ENCODE measurements at places on chromosomes 13 and 19.
A peak's percentile ranks its signal among the peaks of the same experiment; 100 is the strongest.

DNA sequence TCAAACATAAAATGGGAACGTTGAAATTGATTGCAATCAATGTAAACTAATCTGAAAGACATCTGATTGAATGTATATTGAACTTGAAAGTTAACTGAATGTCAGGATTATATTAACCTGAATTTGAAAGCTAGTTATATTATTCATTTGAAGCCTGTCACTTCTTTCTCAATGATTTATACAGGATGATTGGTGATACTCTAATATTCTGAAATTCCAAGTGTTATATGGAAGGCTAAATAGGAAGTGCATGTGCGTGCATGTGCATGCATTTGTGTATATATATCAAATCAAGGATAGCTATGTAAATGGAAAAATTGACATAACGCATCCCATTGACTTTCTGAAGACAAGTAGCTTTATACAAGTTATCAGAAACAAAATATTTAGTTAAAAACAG, 143.3 kb downstream of the LMO7 start:
- no peak for DNase-seq

GRCh38 chr13:75393839-75394520, 88.0 kb downstream of the TBC1D4 start:
- DNase-seq: no peak

DNA sequence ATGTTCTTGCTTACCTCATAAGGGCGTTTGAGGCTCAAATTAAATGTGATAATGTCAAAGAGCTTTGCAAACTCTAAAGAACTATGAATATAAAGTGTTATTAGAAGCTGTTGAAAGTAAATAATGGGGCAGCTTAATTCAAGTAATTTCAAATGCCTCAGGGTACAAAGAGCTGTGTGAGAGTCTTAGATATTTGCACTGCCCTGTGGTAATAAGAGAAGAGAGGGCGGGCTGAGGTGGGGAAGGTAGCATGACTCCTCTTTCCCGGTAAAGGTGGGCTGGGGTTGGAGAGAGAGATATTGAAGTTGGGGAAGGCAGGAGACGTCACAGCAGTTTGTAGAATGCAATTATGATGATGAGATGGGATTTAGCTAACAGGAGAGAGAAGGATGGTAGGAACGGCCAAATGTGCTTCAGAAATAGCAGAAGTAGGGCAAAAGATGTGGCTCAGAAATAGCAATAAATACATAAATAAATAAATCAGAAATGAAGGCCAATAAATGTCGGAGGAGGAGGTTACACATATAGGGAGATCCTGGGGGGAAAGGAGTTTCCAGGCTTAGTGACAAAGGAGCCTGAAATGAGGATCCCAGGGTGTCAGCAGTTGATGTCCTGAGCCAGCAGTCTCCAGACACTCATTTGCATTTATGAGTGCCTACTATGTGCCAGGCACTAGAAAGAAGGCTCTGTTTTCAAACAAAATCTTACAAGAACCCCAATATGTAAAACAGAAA, 35.7 kb upstream of the RCBTB2 start:
- no peak for DNase-seq

- DNase-seq: no peak
Observed at GRCh38 chr19:17035842-17036424, 9.3 kb upstream of the CPAMD8 start.

DNA sequence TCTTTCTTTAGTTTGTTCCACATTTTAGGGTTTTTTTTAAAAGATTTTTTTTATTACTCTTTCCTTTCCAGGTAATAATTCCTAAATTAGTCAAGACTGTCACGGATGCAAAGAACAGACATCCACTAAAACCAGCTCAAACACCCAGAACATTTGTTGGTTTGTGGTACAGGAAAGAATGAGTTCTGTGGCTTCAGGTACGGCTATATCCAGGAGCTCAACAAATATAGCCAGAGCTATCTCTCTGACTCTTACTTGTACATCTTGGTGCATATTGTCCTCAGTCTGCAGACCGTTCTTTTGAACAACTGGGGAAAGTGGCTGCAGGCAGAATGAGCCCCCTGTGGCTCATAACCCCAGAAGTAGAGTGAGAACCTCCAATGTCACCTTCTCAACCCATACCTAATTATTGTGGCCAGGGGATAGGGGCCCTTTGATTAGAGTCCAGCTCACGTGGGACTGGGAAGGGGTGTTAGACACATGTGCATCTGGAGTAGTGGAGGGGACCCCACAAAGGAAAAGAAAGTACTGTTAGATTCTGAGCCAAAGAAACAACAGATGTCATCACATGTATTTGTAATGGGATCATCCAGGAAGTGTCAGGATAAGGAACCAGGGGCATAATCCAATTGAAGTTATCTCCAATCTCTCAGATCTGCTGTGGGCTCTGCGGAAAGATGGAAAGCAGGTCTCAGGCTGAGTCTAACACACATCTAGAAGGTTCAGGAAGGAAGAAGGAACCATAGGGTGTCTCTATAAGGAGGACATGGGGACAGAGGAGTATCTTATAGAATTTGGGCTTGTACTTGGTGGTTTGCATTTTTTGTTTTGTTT, 1.9 kb upstream of the ZNF358 start:
- DNase-seq: no peak

DNA sequence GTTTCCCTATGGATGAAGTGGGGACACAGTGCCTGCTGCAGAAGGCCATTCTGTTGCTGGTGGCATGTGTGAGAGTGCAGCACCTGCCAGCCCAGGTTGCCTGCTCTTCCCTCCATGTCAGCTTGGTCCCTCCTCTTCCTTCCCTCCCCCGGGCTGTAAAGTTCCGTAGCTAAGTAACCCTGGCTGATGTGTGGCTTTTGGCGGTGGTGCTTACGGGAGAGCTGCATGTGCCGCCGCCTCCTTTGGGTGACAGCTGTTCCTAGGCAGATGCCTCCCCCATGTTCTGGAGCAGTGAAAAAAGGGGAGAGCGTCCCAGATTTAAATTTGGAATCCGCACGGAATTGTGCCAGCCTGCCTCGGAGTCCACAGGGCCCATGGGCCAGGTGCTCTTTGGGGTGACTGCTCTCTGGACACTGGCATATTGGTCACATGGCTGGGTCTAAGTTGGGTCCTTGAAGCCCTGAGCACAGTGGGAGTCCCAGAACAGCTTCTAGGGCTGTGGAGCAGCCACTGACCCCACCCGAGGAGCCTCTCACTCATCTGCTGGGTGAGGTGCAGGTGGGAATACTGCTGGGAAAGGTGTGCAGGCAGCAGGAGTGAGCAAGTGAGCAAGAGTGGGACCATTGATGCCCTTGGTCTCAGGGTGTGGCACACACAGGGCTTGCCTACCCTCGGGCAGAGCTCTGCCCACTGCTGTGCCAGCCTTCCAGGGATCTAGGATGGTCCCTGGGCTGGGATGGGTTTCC, 33.1 kb upstream of the ZNF536 start:
- DNase-seq: no peak

DNA sequence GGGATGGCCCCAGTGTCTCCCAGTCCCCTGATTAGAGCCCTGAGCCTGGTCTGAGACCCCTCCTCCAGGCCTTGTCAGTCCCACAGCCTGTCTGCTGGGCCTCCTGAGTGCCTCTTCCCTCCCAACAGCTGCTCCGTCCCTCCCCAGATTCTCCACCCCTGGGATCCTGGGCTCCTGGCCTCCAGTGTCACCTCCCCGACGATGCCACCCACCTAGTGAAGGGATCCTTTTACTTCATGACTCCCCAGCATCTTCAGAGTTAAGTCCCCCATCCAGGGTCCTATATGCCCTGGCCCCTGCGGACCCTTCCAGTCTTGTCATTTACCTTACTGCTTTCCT, 4.4 kb upstream of the PRX start:
- no peak for DNase-seq

GRCh38 chr19:35755550-35756376, 1.1 kb downstream of the HSPB6 start:
- DNase-seq: no peak

DNA sequence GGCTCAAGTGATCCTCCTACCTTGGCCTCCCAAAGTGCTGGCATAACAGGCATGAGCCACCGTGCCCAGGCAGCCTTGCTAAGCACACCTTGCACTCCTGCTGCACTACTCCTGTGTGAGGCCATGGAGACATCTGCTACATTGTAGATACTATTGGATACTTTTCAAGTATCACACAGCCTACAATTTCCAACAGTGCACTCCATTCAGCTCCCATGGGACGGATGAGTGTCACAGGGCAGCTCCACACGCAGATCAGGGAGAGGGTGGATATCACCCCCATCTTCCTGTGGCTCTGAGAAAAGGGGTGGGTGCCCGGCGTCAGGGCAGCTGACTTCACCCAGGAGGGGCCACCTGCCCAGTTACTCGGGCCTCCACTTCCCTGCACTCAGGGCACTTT, 39.1 kb upstream of the CCNE1 start:
- DNase-seq: no peak

GRCh38 chr13:93425411-93425810, 198.8 kb downstream of the GPC6 start:
- DNase-seq: no peak

DNA sequence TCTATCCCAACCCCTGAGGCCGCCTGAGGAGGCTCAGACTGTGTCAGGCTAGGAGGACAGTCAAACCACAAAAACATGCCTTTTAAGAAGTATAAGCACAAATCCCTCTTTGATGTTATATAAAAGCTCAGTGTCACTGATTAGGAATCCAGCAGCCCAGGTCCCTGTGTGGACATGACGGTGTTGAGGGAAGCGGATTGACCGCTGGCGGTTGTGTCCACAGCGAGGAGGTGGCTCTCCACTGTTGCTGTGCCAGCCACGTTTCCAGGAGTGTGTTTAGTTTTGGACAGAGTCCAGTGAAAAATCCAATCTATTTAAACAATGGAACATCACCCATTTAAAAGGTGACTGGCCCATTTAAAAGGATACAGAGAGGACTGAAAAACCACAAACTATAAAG, 7.5 kb upstream of the GJA3 start:
- DNase-seq: no peak

DNA sequence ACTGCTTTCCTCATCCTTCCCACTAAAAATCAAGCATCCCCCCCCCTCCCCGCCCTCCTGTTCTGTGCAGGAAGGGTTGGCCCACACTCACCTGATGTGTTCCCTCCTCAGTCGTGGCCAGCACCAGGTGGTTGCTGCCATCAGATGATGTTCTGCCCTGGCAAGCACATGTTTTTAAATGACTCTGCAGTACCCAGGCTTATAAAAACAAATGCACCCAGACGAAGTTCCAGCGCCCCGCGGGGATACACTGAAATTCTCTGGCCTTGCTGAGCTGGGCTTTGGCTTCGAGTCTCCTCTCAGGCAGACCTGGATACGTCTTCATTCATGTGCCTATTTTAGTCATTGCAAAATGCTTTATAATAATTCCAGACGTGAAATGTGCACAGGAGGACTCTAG, 316.3 kb downstream of the DLEU7 start:
- no peak for DNase-seq

- no peak for DNase-seq
Observed at GRCh38 chr19:8338835-8339234, 4.2 kb downstream of the KANK3 start.

GRCh38 chr19:56678205-56678604, 6.6 kb upstream of the ZNF835 start:
- DNase-seq: no peak

DNA sequence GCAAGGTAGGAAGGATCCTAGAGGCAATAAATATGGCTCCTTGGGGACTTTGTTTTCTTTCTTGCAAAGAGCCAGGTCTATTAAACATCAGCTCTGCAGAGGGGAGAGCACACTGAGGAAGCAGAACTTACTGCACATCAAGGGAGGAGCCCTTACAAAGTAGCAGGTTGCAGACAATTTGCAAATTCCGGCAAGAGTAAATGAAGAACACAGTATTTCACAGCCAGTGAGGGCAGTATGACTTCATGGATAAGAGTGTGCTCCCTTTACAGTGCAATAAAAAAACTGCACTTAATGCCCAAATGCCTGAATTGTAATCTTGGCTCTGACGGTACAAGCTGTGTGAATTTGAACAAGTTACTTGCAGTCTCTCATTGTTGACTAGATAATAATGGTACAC, 75.5 kb downstream of the STARD13 start:
- DNase-seq: no peak

GRCh38 chr19:20968092-20968491, 45.0 kb downstream of the ZNF85 start:
- DNase-seq: no peak

DNA sequence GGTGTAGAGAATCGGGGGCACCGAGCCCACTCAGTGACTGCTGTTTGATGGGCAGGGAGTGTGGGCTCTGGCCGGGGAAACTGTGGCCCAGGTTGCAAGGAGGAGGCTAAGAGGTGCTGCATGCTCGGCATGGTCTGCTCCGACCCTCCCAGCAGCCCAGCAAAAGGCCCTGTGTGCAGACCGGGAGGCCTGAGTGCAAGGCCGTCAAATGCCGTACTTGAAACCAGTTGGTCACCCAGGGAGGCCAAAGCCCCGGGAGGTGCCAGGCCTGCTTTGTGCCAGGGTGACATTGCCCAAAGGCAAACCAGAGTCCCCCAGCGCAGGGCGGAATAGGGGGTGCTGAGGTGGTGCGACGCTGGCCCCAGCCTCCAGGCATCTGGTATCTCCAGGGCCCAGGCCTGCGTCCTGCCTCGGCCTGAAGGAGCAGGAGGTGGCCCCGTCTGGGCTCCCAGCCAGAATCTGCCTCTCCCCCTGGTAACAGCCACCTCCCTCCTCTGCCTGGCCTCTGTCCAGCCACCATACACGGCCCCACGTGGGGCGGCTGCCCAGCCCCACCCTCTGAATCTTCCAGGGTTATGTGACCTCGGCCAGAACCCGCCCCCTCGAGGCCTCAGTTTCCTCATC, 4.0 kb downstream of the PIK3R2 start:
- no peak for DNase-seq

DNA sequence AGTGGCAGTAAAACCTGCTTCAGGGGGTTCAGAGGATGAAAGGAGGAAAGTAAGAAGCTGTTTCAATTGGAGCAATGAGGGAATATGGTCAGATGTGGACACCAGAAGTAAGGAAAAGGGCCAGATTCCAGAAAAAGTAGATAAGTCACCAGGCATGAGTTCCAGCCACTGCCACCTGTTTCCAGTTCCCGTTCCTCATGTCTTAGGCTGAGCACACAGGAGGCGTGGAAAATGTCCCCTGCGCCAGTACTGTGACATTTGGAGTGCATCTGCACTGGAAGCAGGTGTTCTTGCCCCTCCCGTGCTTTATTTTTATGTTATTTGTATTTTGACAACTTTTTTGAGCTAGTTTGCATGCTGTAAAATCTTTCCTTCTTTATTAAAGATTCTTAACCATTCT, 25.3 kb downstream of the LMO7 start:
- DNase-seq: no peak

DNA sequence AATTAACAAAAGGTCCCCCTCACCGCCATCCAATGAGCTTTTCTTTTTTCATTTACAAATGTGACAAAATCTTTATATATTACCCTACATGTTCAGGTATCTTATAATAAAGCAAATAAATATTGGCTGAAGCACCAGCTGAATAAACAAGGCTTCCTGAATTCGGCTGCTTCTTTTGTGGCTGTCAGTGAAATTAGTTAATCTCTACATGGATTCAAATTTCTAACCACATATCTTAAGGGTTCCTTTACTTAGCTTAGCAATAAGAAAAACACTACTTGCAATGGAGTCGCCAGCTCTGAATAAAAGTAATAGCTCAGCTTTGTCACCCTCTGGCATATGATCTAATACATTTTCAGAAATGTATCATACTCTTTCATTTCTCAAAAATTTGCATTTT, 104.3 kb downstream of the CCNA1 start:
- no peak for DNase-seq

- peak; percentile 26 for DNase-seq
Observed at GRCh38 chr19:34430738-34431625, 2.8 kb downstream of the UBA2 start.

GRCh38 chr13:113859311-113860050, 4.4 kb downstream of the GAS6 start:
- no peak for DNase-seq

- DNase-seq: no peak
Observed at GRCh38 chr13:38980750-38981078, 9.9 kb downstream of the STOML3 start.

- no peak for DNase-seq
Observed at GRCh38 chr19:52170304-52170703, 1.1 kb downstream of the ZNF836 start.
